ENCODE measurements at places on chromosomes 11 and 22.
A peak's percentile ranks its signal among the peaks of the same experiment; 100 is the strongest.

DNA sequence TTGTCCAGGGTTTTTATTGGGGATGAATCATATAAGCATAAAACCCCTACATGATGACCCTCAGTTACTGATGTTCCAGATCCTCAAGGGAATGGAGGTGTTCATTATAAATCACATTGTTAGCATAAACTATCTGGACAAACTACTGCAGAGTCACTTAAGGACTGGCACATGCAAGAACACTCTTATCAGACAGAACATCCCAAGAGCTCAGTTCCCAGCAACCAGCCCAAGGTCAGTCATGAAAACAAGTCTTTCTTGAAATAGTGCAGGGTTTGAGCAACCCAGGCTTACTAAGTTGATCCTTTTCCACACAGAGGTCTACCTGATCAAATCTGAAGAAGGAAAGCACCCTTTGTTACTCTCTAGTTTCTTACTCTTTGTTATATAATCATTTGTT, 13.5 kb upstream of the PTS start:
- DNase-seq = no peak

- DNase-seq = no peak
Observed at GRCh38 chr11:66815646-66816045, 27.6 kb upstream of the RCE1 start.

DNA sequence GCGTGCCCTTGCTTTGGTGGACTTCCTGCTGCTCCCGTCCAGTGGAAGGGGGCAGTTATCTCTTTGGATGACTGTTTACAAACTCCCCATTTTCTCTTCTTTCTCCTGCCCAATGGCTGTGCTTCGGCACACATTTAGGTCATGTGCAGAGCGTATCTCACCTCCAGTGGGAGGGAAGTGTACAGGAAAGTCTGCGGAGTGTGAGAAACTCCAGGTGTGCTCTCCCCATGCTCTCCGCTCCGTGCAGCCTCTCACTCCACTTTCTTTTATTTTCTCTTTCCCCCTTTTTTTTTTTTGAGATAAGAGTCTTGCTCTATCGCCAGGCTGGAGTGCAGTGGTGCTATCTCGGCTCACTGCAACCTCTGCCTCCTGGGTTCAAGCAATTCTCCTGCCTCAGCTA, 11.9 kb upstream of the TEF start:
- no peak for DNase-seq

DNA sequence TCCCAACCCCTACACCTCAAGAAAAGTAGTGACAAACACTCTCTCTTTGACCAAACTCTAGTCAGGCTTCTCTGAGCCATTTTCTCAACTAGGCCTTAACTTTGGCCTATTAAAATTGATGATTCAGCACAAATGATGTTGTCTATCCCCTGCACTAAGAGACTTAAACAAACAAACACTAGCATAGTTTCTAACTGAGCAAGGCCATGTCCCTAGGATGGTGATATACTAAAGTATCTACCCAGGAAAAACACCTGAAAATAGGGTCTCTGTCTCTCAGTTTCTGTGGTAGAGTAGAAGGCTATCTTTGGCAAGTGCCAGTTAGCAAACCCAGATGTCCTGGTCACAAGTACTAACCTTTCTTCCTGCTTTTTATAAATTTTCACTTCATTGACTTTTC, 219.7 kb upstream of the ANO3 start:
- no peak for DNase-seq

- no peak for DNase-seq
Observed at GRCh38 chr11:68308068-68308467, 4.3 kb upstream of the LRP5 start.

- DNase-seq = no peak
Observed at GRCh38 chr11:59164028-59164427, 7.9 kb upstream of the DTX4 start.

DNA sequence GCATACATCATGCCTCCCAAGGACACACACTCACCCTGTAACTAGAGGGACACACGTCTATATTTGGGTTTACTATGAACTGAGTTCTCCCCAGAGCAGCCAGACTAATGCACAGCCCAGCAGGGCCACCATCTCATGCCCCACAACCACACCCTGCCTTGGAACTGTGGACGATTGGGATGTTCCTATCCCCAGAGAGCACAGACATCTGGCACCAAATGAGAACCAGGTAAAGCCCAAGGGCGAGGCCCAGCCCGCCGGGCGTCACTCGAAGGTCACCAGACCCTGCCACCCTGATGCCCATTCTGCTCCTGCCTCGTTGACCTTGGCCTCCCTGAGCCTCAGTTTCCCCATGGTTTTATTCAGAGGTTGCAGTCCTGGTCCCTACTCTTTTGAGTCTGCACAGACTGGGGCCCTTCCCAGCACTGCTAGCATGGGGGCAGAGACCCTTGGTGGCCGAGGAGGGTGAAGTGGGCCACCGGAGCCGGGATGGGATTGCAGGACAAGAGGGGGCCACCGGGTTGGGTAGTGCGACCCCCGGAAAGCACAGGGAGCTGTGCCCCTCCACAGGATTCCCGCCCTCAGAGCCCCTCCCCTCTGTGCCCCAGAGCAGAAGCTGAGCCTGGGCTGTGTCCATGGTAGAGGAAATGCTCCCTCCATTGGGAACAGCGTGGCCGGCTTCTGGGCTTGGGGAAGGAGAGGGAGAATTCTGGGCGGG, 56.8 kb downstream of the IGLL5 start:
- no peak for DNase-seq

- DNase-seq = no peak
Observed at GRCh38 chr11:79087961-79088318, 352.9 kb downstream of the TENM4 start.

GRCh38 chr11:67174311-67174710, 55.2 kb downstream of the KDM2A start:
- no peak for DNase-seq

DNA sequence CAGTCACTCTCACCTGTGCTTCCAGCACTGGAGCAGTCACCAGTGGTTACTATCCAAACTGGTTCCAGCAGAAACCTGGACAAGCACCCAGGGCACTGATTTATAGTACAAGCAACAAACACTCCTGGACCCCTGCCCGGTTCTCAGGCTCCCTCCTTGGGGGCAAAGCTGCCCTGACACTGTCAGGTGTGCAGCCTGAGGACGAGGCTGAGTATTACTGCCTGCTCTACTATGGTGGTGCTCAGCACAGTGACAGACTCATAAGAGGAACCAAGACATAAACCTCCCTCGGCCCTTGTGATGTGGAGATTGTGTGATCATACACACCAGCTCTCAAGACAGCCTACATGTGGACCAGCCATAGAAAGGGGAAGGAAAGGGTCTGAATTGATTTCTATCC, 113.3 kb downstream of the ZNF280B start:
- no peak for DNase-seq

- no peak for DNase-seq
Observed at GRCh38 chr22:43921370-43921769, 2.2 kb upstream of the PNPLA3 start.

DNA sequence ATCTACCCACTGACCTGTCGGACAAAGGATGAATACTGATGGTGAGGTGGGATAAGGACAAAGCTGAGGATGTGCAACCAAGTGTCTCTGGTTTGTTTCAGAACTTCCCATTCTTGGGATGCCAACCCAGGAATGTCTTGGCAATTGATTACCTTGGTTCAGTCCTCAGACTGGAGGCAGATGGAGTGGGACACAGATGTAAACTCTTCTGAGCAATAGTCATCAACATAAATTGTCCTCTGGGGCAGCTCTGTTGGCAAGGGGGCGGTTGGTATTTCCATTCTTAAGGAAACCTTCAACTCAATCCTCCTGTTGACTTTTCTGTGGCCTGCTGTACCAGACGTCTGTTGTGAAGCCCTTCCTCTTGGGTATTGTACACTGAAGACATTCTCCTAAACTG, 6.8 kb downstream of the ABTB2 start:
- DNase-seq = no peak

- DNase-seq = no peak
Observed at GRCh38 chr22:47205554-47205953, 443.1 kb downstream of the TBC1D22A start.

DNA sequence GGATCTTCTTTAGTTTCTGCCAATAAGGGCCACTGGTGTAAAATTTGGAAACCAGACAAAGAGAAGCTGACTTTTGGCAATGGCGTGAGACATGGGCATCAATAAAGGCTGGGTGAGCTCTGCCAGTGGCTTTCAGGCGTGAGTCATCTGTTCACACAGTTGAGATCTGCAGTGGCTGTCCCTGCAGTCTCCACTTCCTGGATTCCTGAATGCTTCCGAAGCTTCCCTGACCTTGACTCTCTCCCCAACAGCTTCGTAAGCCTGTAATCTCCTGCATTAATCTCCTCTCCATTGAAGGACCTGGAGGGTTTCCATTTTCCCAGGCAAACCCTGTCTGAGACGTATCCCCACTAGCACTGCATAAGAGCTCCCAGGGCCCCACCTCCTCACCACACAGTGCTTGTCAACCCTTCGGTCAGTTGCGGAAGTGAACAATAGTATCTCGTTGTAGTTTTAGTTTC, 574.7 kb downstream of the TBC1D22A start:
- DNase-seq = no peak

DNA sequence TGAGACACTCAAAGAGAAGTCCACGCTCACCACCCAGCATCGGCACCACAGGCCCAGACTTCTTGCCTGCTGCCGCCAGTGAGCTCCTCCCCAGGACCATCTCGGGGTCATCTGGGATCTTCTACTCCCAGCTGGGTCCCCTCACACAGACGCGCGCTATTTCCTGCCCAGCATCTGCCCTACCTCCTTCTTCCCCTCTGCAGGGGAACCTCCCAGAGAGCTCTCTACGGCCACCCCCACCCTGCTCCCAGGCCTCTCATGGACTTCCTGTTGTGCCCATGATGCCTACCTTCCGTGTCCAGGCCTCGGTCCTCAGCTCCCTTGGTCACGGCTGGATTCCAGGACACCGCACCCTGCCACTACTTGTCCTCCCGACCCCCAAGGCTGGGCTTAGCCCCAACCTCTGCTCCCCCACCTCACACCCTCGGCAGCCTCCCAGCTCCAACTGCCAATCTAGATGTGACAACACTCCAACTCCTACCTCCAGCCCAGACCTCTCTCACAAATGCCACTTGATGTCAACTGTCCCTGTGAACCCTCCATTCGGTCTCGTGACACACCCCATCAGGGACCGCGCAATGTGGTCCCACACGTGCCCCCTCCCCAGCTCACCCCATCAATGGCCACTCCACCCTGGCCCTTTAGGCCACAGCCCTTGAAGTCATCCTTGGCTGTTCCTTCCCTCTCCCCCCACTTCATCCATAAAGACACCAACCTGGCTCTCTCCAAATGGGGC, 45.3 kb downstream of the SGSM3 start:
- DNase-seq = no peak

- DNase-seq = no peak
Observed at GRCh38 chr22:38943201-38943600, 14.2 kb upstream of the APOBEC3A start.

DNA sequence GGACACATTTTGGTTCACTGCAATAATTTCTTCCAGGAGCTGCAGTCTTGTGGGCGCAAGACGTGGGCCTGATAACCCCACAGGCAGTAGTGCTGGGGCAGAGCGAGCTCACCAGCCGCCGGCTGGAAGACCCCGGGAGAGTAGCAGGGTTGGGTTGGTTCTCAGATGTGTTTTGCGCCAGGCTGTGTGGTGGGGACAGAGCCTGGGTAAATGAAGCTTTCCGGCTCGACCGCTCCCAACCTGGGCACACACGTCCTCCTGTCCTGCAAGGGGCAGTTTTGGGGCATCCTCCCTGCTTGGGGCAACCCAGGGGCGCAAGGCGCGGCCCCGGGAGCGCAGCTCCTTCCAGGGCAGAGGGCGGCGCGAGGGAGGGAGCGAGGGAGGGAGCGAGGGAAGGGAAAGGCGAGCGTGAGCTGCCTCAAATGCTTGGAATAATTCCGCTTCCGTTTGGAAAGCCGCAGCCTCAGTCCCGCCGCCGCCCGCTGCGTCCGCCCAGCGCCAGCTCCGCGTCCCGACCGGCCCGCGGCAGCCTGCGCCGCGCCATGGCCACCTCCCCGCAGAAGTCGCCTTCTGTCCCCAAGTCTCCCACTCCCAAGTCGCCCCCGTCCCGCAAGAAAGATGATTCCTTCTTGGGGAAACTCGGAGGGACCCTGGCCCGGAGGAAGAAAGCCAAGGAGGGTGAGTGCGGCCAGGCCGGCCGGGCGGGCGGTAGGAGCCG, at the start of gene PARVA:
Gene PARVA (plus strand): TSS at position 466 of the 718 bp plus-strand sequence. CDS start 77 bp downstream, at position 543.
- peak; percentile 36 for DNase-seq

DNA sequence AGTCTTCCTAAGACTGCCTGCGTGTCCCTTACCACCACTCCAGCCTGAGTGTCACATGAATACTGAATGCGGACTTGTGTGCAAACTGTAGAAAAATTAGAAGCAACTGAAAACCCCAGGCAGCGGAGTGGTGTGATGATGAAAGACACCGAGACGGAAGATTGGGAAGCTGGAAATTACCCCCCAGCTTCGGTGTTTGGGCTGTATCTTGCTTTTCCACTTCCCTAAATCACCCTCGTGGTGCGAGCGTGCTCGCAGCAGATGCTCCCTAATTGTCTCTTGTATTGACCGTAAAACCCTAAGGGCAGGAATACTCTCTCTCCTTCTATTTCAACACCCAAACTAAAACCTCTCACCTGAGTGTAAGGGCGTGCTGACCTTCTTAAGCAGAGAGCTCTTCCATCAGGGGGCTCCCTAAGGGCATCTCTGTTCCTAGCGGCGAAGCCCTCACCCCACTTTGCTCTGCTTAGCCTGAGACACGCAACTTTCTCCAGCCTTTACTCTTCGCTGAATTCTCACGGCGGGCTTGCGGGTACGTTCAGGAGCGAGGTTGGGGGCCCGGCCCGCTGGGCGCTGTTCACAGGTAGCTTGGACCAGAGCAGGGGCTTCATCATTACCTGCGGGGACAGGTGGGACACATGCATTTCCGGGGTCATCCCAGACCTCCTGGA, 62.4 kb downstream of the CRYBB2 start:
- DNase-seq = no peak

GRCh38 chr11:120337355-120338106, 1.3 kb downstream of the ARHGEF12 start:
- no peak for DNase-seq

DNA sequence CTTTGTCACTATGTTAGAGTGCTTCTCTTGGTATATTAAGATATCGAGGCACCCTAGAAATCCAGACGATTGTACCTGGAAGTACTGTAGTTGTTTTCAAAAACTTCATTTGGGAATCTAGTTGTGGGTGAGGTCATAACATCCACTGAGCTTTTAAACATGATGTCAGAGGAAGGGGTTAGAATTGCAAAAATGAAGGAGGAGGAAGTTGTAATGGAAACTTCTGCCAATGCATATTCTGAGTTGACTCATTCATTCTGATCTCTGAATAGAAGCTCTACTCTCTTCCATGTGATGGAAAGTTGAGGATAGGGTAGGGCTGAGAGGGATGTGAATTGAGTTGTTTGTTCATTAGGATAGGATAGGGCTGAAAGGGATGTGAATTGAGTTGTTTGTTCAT, 7.7 kb downstream of the CD44 start:
- no peak for DNase-seq

DNA sequence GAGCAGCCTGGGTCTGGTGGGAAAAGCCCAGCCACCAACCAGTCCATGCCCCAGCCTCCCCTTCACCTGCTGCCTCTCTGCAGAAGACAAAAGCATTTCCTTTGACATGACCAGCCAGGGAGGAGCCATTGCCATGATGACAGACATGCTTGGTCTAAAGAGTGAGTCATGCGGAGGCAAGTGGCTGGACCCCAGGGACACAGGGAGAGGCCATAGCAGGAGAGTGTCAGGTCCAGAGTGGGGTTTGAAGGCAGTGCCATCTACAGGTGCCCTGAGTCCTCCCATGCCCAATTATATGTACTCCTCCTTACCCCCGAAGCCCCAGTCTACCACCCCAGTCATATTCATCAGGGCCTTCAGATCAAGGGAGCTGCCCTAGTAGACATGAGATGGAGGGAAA, 67.4 kb downstream of the SCN3B start:
- DNase-seq = no peak

GRCh38 chr11:64787526-64788320, 9.4 kb upstream of the SF1 start:
- DNase-seq = no peak

Measured in tibial nerve (tissue), 4 donors.